HEK293T (cell line): ENCODE measurements at places on chromosomes 5 and 9.
A peak's percentile ranks its signal among the peaks of the same experiment; 100 is the strongest.

- DNase-seq = peak; percentile 34
Observed at GRCh38 chr9:21153336-21154017, 11.8 kb upstream of the IFNW1 start.

- DNase-seq = no peak
Observed at GRCh38 chr5:54421976-54422375, 33.5 kb upstream of the HSPB3 start.

- no peak for DNase-seq
Observed at GRCh38 chr9:128556276-128556675, 3.9 kb downstream of the SPTAN1 start.

DNA sequence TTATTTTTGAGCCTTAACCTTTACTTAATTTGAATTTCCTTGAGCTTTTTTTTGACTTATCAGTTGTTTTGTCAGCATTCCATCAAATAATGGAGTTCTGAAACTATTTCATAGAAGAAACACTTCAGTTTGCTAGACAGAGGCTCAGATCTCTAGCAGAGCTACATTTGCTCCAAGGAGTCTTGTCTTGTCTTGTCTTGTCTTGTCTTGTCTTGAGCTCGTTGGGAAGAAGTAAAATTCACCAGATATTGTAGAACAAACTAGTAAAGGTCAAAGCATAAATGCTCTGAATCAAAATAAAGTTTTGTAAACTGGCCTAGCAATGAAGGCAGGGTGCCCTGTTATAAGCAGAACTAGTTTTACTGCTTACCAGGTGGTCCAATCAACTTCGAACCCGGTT lies 33.5 kb downstream of the RAB24 start:
- no peak for DNase-seq

DNA sequence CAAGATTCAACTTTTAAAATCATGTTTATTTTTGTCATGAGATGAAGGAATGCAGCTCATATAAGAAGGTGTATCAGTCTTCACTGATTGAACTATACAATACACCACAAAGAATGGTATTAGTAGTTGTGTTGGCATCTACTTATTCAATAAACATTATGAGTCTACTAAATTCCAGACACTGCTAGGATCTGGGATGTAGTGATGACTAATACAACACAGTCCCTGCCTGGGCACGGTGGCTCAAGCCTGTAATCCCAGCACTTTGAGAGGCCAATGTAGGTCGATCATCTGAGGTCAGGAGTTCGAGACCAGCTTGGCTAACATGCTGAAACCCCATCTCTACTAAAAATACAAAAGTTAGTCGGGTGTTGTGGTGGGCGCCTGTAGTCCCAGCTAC lies 171.4 kb upstream of the NFIB start:
- no peak for DNase-seq

- no peak for DNase-seq
Observed at GRCh38 chr9:21381448-21382339, 3.5 kb downstream of the IFNA2 start.

DNA sequence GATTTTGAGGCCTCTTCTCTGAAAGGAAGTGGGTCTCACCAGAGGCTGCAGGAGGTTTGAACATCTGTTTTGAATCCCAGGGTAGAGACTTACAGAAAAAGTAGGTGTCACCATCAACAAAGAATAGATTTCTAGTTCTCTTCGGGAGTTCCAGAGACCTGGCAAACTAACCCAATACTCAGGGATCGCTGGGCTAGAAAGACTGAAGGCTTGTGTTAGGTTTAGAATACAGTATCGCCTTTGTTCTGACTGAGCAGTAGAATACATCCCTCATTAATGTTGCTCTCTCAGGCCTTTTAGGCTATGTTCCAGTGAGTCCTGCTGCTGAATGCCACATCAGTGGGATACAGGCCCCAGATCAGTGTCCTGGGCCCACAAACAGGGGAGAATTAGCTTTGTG lies 27.2 kb downstream of the RUSC2 start:
- no peak for DNase-seq

- no peak for DNase-seq
Observed at GRCh38 chr9:79974806-79975422, 403.1 kb downstream of the TLE4 start.

- no peak for DNase-seq
Observed at GRCh38 chr5:33072296-33072695, 361.2 kb downstream of the NPR3 start.

DNA sequence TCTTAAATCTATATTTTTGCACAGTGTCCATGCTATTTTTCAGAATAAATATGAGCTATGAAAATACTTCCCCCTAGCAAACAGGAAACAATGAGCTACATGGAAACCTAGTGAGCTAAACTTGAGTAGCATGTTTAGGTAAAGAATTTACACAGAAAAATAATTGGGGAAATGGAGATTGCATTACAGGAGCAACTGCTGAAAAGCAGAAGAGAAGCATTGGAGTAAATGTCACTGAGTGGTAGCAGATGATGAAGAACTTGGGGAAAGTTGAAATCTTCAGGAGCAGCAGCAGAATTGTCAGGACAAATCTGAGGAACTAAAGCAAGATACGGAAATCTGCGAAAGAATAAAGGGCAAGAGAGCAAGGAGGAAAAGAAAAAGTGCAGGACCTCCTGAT lies 610.3 kb downstream of the TLE1 start:
- no peak for DNase-seq

GRCh38 chr5:91271999-91272398 lies 111.1 kb downstream of the ARRDC3 start:
- DNase-seq = no peak

GRCh38 chr5:180990882-180991242 lies 2.2 kb downstream of the BTNL3 start:
- no peak for DNase-seq

DNA sequence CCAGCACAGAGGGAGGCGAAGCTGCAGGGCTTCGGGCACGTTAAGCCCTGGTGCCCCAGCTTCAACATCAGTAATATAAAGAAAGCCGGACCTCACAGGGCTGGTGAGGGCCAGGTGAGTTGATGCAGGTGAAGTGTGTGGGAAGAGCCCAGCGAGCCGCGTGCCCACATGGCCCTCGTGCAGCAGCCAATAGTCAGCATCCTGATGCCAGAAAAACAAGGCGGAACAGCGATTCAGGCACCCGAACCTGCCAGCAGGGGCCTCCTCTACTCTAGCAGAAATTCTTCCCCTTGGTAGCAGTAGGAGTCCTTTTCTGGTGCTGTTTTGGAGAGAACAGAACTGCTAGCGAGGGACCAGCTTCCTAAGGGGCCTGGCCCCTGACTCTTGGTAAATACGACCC lies 7.8 kb downstream of the MED10 start:
- DNase-seq = no peak

DNA sequence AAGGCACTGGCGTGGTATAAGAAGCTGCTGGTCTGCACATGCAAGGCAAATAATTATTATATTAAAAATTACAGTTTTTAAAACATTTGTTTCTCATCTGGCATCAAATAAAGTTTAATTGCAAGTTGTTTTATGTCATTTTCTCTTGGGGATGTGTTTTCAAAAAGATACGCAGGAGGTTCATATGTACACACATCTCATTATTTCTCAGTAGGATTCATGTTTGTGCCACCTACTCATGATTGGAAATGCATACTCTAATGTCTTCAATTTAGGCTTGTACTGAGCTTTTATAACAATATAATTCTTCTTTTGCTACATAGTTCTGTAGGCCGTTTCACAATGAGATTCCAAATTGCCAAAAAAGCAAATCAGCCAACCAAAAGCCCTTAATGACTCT lies 244.2 kb upstream of the MEF2C start:
- no peak for DNase-seq

- no peak for DNase-seq
Observed at GRCh38 chr9:129451669-129452068, 169.2 kb downstream of the C9orf50 start.

DNA sequence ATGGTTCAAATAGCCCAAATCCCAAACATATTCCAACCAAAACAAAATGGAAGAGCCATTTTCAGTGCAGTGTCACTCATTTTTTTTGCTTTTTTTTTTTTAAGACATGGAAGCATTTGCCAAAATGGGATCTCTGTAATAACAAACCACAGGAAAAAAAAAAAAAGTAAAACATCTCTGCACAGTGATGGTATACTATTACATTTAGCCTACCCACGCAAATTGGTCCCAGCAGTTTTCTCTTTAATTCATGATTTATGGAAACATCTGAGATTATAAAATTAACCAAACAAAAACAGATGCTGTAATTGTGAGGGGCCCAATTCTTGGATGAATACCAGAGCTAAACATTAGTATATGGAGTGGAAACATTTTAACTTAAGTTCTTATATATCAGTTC lies 566.6 kb downstream of the ZNF608 start:
- no peak for DNase-seq

DNA sequence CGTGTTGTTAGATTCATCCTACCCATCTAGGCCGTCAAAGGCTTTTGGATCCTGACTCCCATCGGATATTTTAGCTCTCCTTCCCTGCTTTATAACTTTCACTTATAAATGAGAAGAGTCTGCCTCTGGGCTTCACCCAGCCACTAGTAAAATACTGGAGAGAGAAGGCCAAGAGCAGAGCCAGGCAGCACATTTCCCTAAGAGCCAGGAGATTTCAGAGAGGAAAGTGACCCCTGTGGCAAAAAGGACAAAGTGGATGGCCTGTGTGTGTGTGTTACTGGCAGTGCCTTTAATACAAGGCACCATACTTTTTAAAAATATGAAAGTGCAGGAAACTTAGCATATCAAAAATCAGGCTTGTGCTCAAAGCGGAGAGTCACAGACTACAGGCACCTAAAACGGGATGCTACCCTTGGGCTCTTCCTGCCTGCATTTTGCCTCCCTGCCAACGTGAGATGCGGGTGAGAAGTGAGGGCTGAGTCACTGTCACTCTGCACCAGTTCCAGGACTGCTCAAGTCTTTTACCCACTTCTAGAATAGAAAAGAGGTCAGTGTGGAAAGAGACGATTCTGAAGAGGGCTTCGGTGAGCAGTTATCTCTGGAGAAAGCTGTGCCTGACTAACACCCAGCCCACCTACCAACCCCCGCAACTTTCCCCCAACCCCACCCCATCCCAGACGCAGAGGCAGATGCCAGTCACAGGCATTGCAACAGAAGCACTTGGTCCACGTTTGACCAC lies 15.9 kb downstream of the NFIL3 start:
- no peak for DNase-seq

GRCh38 chr5:177312649-177313181 lies 1.0 kb upstream of the MXD3 start:
- DNase-seq = peak; percentile 35
